ENCODE measurements at places on chromosomes 11 and 22. TPM values are rescaled to one million over a fixed set of nuclear protein-coding genes. Genes with fewer than 3 reads are reported as not detected.

OR52N4 gene
- not detected for total RNA-seq

GAL3ST3 gene
- not detected for total RNA-seq

CENPM gene
- total RNA-seq = 51.9 TPM

TSKU gene
- total RNA-seq = 19.8 TPM

P2RY6 gene
- not detected for total RNA-seq

IGSF9B gene
- total RNA-seq = not detected

OR51G1 gene
- total RNA-seq = not detected

SMTNL1 gene
- not detected for total RNA-seq

MIAT gene
- 0.11 TPM for total RNA-seq

PHETA2 gene
- total RNA-seq = 14.9 TPM

DNA sequence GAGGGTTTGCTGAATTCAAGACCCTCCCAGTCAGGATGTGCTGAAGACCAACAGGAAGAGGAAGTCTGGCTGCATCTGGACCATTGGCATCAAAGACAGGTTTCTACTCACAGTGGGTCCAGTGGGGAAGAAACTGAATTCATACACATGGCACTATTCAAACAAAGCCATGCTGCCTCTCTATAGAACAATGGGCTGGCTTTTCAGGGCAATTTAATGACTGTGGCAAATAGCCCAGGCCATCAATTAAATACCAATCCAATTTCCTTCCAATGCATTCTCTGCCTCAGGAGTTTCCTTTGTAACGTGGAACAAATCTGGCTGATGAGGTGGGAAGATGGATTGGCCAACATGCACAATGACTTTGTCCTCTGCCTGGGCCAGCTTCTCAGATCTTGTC is 98.6 kb downstream of the SEZ6L start:
- peaks cover 34% of the 10 kb centered on the region for H3K27me3 ChIP-seq
- no peaks in the 10 kb centered on the region for H3K36me3 ChIP-seq
- no peak for DNase-seq

- peak; percentile 43 for DNase-seq
- H3K27me3 ChIP-seq = no peaks in the 10 kb centered on the region
- peak overlapping the region; percentile 68 for H3K27ac ChIP-seq
- H3K4me1 ChIP-seq = peaks cover 38% of the 10 kb centered on the region
- H3K36me3 ChIP-seq = no peaks in the 10 kb centered on the region
These were observed 37.8 kb downstream of the PPFIBP2 start for GRCh38 chr11:7551571-7551970.

DNA sequence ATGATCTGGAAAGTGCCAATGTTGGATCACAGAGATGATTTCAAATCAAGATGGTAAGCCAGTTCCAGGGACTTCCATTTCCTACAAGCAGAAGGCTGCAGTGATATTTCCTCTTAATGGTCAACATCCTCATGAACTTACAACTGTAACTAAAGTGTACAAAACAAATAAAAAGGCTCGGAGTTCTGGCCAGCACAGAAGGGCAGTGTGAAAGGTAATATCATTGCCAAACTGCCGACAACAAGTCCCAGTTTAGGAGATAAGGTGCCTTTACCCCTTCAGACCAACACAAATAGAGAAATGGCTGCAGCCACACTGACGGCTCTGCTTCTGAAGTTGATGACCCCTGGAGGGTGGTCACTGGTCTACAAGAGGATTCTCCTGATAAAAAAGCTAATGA is 91.1 kb downstream of the ETS1 start:
- peak overlapping the region; percentile 83 for H3K27ac ChIP-seq
- H3K4me3 ChIP-seq = no peak overlapping the region
- no peak for DNase-seq
- peaks cover 28% of the 10 kb centered on the region for H3K36me3 ChIP-seq

GRCh38 chr11:86011175-86011574 is 57.7 kb downstream of the PICALM start:
- H3K27ac ChIP-seq = no peak overlapping the region
- H3K27me3 ChIP-seq = no peaks in the 10 kb centered on the region
- no peaks in the 10 kb centered on the region for H3K4me1 ChIP-seq
- H3K4me3 ChIP-seq = no peak overlapping the region

DNA sequence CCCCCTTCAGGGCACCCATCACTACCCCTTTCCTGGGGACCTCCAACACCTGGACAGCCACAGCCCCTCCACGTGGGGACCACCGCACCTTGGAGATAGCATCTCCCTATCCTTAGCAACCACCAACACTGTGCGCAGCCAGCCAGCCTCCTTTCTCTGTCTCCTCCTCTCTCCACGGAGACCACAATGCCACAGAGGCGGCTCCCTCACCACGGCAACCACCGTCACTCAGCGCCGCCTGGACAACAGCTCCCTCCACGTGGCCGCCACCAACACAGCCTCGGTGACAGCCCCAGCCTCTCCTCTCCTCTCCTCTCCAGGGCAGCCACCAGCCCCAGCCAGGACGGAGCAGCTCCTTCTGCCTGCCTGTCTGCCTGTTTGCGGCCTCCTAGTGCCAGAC is 10.5 kb downstream of the ELFN2 start:
- peaks cover 6% of the 10 kb centered on the region for H3K4me1 ChIP-seq
- H3K36me3 ChIP-seq = no peaks in the 10 kb centered on the region
- peaks cover 42% of the 10 kb centered on the region for H3K27me3 ChIP-seq
- no peak for DNase-seq

DNA sequence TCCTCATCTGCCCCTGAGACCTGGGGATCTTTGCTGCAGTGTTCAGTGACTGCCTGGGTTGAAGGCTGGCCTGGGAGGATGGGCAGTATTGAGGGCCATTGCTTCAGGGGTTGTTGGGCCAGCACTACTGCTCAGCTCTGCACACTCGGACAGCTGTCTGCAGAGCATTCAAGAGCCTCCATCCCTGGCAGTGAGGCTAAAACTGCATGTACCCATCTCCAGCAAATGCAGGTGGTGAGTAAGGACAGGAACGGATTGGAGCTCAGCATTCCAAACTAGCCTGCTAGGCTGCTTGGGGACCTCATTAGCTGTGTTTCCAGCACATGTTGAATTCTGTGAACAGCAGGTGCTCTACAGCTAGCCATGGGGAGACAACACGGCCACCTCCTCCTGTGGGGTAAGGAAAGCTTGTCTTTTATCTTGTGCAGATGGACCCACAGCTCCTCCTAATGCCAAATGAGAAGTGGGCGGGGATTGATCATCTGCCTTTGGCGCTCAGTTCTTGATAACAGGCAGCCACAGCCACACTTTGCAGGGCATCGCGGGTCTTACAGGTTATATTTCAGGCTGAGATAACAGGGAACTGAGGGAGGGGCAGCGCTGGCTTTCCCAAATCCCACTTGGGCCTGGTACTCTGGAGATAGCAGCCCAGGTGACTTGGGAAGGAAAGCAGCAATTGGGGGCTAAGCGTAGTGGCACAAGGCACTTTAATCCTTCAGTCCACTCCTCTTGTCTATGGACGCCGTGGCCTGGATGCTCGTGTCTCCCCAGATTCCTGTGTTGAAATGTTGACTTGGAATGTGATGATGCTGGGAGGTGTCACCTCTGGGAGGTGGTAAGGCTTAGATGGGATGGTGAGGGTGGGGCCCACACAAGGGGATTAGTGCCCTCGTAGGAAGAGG is 254.5 kb upstream of the B3GAT1 start:
- DNase-seq = no peak
- H3K4me3 ChIP-seq = no peak overlapping the region
- H3K36me3 ChIP-seq = no peaks in the 10 kb centered on the region
- no peaks in the 10 kb centered on the region for H3K27me3 ChIP-seq
- H3K4me1 ChIP-seq = no peaks in the 10 kb centered on the region

- H3K4me1 ChIP-seq = no peaks in the 10 kb centered on the region
- H3K27me3 ChIP-seq = no peaks in the 10 kb centered on the region
- no peak overlapping the region for H3K27ac ChIP-seq
- no peak for DNase-seq
These were observed 10.1 kb upstream of the FADS3 start for GRCh38 chr11:61901397-61901796.

DNA sequence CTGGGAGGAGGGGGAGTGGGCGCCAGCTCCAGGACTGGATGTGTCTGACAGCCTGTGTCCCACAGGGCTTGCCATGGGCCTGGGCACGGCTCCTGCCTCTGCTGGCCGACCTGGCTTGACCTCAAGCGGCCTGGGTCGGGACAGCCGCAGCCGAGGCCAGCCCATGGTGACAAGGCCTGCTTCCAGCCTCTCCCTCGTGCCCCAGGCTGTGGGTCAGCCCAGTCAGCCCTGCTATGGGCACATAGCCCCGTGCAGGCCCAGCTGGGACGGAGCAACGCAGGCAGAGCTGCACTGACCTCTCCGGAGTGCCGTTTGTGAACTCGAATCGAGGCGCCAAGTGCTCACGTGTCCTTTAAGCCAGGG is 17.9 kb downstream of the OSBPL5 start:
- peaks cover 26% of the 10 kb centered on the region for H3K4me1 ChIP-seq
- H3K36me3 ChIP-seq = peaks cover 35% of the 10 kb centered on the region
- DNase-seq = no peak
- no peaks in the 10 kb centered on the region for H3K27me3 ChIP-seq
- H3K4me3 ChIP-seq = no peak overlapping the region

DNA sequence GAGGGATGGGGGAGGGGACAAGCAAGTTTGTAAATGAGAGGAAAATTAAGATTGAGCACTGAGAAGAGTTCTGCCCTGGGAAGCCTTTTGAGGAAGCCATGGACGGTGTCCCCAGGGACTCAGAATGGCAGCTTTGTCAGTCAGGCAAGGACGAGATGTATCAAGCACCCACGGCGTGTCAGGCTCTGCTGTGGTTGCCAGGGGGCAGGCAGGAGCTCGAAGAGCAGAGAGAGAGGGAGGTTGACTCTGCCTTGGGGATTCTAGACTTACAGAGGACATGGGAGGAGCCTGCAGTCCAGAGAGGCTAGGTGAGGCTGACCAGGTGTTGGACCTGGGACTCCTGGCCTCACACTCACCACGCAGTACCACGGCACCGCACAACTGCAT is 29.1 kb upstream of the SYT7 start:
- no peak overlapping the region for H3K4me3 ChIP-seq
- no peak overlapping the region for H3K27ac ChIP-seq
- no peaks in the 10 kb centered on the region for H3K4me1 ChIP-seq

GRCh38 chr22:22103078-22103875 is 120.7 kb upstream of the TOP3B start:
- H3K36me3 ChIP-seq = no peaks in the 10 kb centered on the region
- H3K27me3 ChIP-seq = peaks cover 11% of the 10 kb centered on the region
- no peak overlapping the region for H3K27ac ChIP-seq
- no peaks in the 10 kb centered on the region for H3K4me1 ChIP-seq
- DNase-seq = no peak
- no peak overlapping the region for H3K4me3 ChIP-seq

DNA sequence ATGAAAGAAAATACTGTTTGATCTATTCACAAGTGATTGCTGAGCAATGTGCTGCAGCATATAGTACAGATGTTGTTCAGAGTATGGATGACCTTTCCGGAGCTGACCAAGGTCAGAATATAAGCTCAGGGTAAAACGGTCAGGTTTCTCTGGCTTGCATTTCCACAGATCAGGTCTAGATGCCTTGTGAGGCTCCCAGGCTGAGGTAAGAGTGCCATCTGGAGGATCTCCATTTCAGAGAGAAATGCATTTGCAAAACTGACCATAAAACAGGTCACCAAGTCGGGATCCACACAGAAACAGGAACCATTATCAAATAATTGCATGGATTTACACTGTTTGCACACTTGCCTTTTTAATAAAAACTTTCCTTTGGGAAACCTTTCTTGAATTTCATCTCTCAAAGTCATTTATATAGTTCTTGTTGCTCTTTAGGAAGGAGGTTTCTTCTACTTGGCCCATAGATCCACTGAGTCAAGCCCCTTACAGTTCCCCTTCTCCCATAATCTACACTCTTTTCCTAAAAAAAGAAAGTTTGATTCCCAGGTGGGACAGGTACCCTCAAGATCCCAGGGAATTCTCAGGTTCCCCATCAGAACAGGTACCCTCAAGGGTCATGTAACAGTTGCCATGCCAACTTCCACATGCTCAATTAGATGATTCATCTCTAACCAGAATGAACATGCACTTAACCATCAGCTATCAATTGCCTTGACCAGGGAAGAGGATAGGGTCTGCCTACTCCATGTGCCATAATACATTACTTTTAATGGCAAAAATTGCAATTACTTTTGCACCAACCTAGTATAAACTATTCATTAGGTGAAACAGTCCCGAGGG is 25.0 kb upstream of the TMPRSS5 start:
- DNase-seq = peak; percentile 47
- peaks cover 5% of the 10 kb centered on the region for H3K36me3 ChIP-seq
- H3K4me1 ChIP-seq = peaks cover 9% of the 10 kb centered on the region

DNA sequence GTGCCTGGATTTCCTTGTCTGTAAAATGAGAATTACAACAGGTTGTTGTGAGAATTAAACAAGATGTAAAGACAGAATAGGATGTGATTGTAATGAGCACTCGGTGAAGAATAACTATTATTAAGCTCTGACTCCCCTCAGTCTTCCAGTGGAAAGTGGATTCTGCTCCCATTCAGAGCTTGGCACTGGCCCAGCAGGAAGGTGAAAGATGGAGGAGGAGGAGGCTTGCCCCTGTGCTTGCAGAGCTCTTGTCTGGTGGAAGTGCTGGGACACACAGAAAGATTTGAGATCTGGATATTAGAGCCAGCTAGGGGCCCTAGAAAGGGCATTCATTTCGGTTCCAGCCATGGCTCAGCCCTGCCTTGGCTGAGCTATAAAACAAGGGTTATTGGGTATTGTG is 28.2 kb downstream of the PHLDB1 start:
- DNase-seq = no peak
- H3K27ac ChIP-seq = no peak overlapping the region
- H3K36me3 ChIP-seq = peaks cover 45% of the 10 kb centered on the region
- H3K4me3 ChIP-seq = no peak overlapping the region

DNA sequence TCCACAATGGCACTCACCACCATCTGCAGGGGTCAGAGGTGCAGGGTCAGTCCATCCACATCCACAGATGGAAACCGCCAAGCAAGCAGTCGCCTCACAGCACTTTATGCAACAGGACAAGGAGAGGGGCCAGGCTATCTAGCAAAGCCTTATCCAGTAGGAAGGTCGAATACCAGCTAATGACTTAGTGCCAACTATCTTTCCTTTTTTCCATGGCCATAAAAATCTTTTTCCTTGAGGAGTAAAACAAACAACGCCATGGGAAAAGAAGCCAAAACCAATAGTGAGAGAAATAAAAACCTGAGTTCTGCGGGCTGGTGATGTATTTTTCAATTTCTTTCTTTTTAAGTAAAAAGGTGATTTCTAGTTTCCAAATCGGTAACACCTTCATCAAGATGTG is 8.2 kb downstream of the SNX19 start:
- H3K27me3 ChIP-seq = no peaks in the 10 kb centered on the region
- H3K36me3 ChIP-seq = peaks cover 57% of the 10 kb centered on the region
- DNase-seq = no peak
- peaks cover 5% of the 10 kb centered on the region for H3K4me1 ChIP-seq
- no peak overlapping the region for H3K27ac ChIP-seq

DNA sequence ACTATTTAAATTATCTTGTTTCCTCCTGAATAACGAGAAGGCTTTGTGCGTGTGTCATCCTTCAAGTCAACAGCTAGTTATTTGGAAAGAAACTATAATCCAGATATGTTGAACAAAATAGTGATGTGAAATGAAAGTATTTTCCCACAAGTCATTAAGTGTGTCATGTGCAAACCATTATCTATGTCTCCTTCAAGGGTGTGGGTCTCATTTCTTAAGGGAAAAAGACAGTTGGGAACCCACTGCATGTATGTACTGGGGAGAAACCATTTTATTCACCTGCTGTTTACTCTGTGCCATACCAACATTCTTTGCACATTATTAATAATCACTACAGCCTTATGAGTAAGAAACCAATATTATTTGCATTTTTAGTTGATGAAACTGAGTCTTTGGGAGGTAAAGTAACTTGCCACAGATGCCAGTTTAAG is 145.3 kb upstream of the CTSC start:
- no peak for DNase-seq
- peak overlapping the region; percentile 67 for H3K27ac ChIP-seq
- no peak overlapping the region for H3K4me3 ChIP-seq
- no peaks in the 10 kb centered on the region for H3K36me3 ChIP-seq
- no peaks in the 10 kb centered on the region for H3K27me3 ChIP-seq

Data from SJSA1 (cell line).